ENCODE measurements at places on chromosomes 2 and 18.

- peak; percentile 26 for DNase-seq
Observed at GRCh38 chr2:118221536-118222272, 133.4 kb downstream of the INSIG2 start.

DNA sequence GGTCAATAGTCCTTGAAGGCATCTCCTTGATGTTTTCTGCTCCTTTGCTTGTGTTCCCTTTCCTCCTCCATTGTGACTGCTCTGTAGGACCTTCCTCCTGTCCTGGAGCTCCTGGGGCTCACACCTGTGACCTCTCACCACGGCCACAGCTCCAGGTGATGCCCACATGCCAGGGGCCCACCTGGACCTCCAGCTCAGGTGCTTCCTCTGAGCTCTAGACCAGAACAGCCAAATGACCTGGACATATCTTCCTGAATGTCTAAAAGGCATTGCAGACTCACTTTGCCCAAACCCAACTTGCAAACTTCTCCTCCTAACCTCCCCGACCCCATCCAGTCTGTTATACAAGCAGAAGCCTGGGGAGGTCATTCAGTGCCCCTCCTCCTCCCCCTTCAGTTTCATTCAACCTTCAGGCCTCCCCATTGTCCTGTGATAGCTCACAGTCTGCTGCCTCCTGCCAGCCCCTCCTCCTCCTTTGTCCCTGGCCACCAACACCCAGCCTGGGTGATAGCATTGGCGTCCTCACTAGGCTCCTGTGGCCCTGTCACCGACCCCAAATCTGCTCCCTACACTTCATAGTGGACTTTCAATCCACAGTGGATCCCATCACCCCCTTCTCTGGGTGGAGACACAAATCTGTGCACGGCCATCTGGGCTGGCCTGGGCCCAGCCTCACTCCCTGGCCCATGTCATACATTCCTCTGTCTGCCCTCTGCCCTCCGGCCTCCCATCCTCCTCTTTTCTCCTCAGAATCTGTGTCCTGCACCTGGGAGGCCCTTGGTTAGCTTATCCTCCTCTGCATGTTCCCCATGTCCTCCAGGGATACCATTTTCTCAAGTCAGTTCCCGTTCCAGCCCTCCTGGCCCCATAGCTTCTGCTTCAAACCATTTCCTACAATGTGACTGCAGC lies 310.4 kb upstream of the HDAC4 start:
- DNase-seq, result no peak

- DNase-seq, result no peak
Observed at GRCh38 chr2:196067088-196067382, 1.6 kb downstream of the DNAH7 start.

DNA sequence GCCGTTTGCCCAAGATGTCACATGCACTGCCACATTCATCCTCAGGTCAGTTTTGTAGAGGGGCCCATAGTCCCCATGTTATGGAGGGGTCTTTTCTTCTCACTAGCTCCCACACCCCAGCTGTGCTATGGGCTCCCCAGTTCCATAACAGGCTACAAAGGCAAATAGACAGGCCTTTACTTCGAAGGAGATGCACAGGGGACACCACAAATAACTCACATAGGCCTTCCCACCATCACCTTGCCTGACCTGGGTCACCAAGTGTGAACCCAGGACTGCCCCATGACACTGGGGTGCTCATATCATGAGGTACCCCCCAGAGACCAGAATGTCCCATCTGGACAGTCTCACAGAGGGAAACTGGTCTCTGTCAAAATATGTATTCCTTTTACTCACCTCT lies 15.0 kb upstream of the INO80C start:
- no peak for DNase-seq

GRCh38 chr18:46250084-46250811 lies 146.1 kb downstream of the HAUS1 start:
- DNase-seq, result peak; percentile 40

- peak; percentile 18 for DNase-seq
Observed at GRCh38 chr2:153163055-153163454, 315.5 kb downstream of the RPRM start.

DNA sequence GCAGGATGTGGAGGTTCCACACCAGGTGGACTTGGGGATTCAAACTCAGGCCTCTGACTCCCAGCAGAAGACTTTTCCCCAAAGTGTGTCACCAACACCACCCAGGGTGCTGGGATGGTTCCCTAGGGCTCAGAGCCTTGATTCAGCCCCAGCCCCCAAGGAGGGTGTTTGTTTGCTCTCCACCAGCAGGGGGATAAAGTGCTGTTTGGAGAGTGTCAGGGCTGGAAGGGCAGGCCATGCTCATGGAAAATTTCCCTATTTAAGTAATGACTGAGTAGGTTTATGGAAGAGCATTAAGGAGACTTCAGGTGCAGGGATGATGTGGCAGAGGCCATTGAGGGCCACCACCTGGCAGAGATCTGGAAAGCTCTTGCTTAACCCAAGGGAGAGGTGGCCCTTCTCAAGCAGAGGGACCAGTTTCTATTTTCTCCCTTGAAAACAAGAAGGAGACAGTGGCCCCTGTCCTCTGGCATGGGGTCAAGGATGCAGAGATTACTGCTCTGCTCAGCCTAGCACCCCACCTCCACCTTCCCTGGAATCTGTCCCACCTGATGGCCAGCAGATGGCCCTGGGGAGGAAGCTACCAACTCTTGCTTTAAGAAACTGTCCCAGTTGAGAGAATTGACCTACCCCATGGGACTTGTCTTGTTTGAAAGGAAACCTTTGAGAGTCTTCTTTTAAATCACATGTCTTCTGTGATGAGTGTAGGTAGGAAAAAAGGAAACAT lies 122.1 kb downstream of the ACOXL start:
- DNase-seq, result no peak

- no peak for DNase-seq
Observed at GRCh38 chr2:229170171-229170570, 100.9 kb downstream of the PID1 start.

- DNase-seq, result no peak
Observed at GRCh38 chr2:40192864-40193669, 258.8 kb downstream of the SLC8A1 start.

- no peak for DNase-seq
Observed at GRCh38 chr18:44579028-44579702, 101.5 kb upstream of the SETBP1 start.

DNA sequence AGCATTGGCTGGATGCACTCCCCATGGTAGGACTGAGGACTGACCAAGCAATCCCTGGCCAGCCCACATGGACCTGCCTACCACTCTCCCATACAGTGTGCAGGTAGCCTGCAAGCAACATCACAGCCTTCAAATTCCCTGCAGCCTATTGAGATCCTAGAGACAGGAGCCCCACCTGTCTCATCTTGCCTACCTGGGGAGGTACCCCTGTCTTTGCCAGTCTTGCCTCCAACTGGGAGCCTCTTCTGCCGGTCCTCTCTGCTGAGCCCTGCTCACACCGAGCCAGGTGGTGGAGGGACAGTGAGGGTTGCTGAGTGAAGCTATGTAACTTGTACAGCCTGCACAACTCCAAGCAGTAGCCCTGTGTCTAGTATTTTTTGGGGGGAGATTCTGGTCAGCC lies 29.9 kb downstream of the TTC32 start:
- DNase-seq, result no peak

DNA sequence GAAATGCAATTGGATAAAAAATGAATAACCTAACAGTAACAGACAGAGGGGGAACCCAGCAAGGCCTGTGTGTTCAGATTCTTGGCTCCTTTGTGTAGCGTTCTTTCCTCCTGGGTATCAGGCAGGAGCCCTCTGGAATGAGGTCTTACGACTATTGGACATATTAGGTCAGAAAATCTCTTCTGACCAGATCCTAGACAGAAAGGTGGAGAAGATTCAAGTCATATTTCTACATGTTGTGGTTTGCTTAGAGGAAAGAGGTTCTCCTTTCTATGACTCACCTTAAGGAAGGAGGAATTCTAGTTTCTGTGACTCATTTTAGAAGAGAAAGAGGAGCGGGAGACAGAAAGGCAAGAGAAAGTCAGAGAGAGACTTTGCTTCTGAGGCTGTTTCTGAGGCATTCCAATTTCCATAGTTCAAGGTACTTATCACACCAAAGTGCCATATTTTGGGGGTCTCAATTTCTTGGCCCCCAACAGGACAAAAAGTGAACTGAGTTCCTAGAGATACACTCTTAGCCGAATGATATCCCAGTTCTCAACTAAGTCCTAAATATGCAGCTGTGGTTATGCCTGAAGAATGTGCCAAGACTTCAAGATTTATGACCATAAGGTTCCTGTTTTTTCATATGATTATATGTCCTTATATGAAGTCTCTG lies 618.6 kb downstream of the ZEB2 start:
- no peak for DNase-seq

DNA sequence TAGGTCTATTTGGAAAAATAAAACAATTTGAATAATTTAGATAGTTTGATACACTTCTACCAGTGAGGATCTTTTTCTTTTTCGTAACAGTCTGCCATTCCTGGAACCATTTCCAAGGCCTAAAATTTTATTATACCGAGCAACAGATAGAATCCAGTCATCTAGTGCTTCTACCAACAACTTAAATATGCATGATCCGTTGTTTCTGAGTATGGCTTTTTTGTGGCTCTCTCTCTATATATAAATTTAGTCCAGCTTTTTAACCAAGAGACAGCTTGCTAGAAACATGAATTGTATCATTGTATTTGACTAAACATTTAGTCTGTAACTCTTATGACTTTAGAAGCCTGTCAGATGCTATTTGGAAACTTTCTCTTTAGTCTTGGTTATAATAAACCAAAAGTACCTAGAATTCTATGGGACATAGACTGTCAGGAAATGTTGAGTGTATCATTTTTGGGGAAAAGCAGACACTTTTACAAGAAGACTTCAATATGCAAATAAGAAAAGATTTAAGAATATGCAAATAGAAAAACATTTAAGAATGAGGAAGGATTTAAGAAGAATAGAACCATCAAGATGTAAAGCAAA lies 161.4 kb downstream of the ZEB2 start:
- no peak for DNase-seq

DNA sequence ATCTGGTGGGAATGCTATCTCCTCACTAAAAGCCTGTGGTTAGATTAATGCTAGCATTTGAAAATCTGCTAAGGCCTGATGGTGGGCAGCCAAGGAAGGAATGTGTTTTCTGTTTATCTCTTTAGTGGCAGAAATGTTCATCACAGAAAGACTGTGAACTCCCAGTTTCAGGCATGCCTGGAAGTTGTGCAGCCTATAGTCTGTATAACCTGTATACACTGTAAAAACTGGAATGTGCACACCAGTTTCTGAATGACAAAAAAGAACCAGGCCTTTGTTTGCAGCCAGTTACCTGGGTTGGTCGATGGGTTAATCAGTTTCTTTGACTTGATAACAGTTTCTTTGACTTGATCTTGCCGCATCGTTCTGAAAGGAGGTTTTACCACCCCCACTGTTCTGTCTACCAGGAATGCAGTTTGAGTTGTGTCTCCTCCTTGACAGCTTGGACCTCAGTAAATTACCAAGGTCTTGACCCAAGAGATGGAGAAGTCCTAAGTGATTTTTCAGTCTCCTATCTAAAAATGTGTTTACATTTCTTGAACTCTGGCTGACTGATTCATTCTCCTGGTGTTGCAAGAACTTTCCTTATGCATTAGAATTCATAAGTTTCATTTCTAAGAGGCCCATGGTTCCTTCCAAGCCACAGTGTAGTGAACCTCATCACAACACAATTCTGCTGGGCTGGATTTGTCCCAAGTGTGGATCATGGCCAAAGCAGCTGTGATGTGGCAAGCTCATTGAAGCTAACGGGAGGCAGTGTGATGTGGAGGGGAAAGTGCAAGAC lies 62.2 kb downstream of the KIAA2012 start:
- no peak for DNase-seq

DNA sequence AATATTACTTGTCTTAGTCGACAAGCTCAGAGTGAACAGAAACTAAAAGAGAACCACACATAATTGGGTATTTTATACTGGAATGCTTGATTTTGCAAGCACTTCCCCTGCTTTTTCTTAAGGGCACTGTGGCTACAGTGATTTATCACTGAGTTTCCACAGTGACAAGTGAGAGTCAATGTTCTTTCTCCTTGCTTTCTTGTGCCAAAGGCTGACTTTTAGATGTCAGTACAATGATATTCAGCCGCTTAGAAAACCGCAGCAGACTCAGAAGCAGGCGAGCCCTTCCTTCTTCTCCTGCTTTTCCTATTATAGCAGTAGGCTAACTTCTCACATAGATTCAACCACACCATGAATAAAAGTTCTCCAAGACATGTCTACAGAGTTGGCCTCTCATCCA lies 1603.6 kb upstream of the NXPH2 start:
- no peak for DNase-seq

GRCh38 chr2:233063269-233063975 lies 3.3 kb downstream of the INPP5D start:
- DNase-seq, result no peak

DNA sequence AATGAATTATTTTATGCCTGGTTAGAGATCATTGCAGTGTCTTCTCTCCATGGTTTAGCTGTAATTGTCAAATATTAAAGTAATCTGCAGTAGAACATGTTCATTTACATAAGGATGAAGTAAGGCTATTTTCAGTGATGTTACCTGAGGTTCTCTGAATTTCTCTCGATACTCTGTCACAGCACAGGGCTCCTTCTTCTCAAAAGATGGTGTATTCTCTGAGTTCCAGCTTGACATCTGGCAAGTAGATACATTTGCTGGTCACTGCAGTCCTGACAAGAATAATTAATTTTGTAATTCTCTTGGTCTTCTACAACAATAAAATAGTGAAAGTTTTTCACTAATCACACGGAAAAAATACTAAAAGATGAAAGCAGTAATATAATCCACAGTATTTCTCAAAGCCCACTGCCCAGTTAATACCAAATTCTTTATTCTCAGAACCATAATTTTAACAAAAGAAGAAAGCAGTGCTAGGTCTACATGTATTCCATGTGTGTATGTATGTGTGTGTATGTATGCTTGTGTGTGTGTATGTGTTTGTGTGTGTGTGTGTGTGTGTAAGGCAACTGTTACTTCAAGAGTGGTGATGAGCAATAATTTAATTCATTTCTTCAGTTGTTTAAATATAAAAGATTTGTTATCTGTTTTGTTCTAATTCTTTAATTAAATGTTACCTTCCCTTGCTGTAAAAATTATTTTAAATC lies 1165.5 kb upstream of the SLC39A10 start:
- DNase-seq, result no peak

- no peak for DNase-seq
Observed at GRCh38 chr2:56671973-56672569, 488.3 kb downstream of the CCDC85A start.
